ENCODE measurements at places on chromosomes 1 and 21.

DNA sequence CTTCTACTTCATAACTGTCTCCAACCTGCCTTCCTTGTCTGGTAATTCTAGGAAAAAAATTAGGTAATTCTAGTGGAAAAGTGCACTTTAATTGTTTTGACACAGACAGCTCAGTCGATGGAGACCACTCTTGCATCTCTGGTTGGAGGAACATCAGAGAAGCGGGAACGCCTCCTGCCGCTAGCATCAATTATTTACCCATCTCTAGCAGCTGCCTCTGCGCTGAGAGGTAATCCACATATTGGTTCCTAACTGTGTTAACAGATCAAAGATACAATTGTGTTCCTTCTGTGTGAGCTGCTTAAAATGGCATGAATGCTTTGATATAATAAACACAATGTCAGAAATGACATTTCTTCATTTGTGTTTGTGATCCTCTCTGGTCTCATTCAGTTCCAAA is 33.3 kb downstream of the C2CD2 start:
- DNase-seq, result no peak

- no peak for DNase-seq
These were observed 49.5 kb downstream of the CHD1L start for GRCh38 chr1:147292012-147292411.

DNA sequence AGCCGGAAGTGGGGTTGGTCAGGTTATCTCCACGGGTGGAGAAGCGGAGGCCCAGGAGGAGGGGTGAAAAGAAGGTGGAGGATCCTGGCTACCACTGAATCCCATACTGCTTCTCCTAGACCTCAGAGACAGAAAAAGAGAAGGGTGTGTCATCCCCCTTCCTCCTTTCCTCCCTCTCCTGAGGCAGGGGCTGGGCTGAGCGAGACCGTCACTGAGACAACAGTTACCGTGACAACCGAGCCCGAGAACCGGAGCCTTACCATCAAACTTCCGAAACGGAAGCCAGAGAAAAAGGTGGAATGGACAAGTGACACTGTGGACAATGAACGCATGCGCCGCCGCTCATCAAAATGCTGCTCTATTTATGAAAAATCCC is 42.1 kb upstream of the NBPF3 start:
- DNase-seq, result no peak

DNA sequence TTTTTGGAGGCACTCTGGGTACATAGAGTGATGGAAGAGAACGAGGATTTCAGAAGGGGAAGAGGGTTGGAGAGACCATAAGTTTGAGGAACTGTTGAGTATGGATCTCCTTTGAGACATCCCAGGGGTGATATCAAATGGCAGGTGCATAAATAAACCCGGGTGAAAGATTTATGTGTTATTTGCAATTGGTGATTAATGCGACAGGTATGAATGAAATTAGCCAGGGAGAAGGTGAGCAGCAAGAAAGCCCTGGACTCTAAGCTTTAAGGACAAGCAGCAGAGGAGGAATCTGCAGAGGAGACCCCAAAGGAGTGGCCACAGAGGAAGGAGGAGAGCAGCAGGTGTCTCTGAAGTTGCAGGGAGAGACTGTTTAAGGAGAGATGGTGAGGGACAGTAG is 8.8 kb upstream of the REN start:
- DNase-seq, result no peak

GRCh38 chr1:92538048-92538412 is 51.3 kb upstream of the GFI1 start:
- DNase-seq, result no peak

- no peak for DNase-seq
These were observed 62.1 kb downstream of the DOP1B start for GRCh38 chr21:36218691-36219090.

DNA sequence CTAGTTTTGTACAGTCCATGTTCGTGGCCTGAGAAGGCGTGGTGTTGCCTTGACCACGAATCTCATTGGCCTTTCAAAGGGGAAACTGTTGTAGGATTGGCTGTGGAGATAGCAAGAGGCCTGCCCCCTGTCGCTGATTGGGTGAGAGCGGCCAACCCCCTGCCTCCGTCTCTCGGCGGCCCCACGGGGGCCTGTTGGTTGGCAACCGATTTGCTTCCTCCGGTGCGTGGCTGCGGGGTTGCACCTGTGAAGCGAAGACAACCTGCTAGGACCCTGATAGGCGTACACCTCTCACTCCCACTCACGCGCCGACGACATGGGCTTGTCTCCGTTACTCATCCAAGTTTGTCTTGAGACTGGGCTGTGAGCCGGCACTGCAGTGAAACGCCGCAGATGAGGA is at the start of gene UBE2U:
UBE2U (plus strand) TSS at position 204 of the 400 bp plus-strand sequence. CDS start 428 bp downstream, outside the sequence.
- DNase-seq, result no peak

DNA sequence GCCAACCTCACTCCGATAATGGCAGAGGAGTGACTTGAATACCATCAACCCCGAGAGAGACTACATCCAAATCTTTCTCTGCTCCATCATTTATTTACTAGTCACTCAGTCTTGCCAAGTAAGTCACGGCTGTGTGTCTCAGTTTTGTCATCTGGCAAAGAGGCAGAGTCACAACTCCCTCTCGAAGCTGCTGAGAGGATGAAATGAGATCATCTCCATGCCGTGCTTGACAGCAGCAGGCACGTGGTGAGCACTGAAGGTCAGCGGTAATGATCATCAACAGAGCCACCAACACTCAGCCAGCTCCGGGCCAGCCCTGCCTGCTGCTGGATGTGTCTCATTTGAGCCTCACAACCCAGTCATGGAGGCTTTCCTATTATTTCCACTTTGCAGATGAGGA is 19.9 kb downstream of the ALDH4A1 start:
- no peak for DNase-seq

DNA sequence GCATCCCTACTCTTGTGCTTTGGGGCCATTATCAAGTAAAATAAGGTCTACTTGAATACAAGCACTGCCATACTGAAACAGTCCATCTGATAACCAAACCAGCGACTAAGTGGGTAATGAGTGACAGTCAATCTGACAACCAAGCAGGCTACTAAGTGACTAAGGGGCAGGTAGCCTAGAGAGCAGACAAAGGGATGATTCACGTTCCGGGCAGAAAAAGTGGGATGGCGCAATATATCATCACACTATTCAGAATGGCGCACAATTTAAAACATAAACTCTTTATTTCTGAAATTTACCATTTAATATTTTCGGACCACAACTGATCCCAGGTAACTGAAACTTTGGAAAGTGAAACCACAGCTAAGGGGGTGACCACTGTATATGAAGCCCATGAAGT is 17.7 kb downstream of the NGF start:
- no peak for DNase-seq

DNA sequence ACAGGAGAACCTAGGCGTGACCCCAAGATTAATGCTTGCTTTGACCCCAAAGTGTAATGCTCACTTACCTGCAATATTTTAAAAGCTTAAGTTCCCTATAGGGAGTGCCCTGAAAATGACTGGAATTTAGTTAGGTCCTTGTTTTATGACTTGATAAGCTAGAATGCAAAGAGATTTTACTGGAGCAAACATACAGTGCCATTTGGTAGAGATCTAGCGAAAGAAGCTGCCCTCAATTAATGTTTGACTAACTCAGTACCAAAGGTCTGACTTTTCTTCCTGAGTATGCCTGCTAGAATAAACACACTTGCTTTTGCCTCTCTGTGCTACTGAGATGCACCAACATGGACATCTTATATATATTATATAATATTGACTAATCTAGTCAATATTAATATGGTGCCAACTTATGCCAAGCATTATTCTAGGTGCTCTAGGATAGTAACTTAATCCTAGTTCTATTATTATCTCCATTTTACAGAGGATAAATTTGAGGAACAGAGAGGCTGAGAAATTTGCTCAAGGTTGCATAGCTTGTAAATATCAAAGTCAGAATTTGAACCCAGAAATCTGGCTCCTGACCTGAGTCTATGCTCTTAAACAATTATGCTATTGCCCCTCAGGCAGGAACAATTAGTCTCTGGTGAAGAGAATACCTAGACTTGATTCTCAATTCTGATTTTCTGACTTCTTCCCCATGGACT is 18.2 kb downstream of the S100A10 start:
- no peak for DNase-seq

- peak; percentile 59 for DNase-seq
These were observed 163.3 kb downstream of the BRINP2 start for GRCh38 chr1:177333936-177334595.

- DNase-seq, result no peak
These were observed 93.9 kb downstream of the MPZL1 start for GRCh38 chr1:167815650-167816049.

- no peak for DNase-seq
These were observed 69.2 kb downstream of the TBX15 start for GRCh38 chr1:118918940-118919259.

- DNase-seq, result no peak
These were observed 230.3 kb downstream of the DISC1 start for GRCh38 chr1:231856894-231857293.

DNA sequence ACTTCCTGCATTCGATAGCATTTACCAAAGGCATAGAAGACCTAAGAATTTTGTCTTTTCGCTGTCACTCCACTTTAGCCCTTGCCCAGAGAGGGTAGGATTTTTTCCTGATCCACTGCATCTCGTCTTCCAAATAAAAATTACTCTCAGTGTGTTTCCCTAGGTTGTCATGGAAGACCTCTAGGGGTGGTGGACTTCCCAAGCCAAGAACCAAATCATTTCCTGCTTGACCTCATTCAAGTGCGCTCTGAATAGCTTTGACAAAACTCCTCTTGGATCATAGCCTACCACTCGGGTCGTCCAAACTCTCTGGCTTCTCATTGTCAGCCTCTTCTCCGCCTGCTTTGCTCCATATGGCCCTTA is 431 bp upstream of the C1orf52 start:
- DNase-seq, result no peak

GRCh38 chr1:61093525-61094137 is 11.3 kb downstream of the NFIA start:
- DNase-seq, result no peak

DNA sequence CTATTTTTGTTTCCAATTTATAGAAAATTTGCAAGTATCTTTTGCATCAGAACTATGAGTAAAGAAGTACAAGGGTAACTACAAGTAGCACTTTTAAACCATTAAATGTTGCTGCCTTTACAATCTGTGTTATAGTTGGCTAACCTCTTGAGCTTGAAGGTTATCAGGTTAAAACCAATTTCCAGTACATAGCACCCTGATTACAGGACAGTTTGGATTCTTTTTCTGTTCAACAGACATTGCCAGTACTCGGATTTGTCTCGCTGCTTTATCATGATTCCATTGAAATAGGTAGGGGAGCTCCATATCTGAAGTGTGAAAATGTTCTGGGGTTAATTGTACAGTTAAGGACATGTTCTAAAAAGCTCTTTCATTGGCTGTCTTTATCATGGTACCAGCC is 40.0 kb downstream of the MIA3 start:
- no peak for DNase-seq

DNA sequence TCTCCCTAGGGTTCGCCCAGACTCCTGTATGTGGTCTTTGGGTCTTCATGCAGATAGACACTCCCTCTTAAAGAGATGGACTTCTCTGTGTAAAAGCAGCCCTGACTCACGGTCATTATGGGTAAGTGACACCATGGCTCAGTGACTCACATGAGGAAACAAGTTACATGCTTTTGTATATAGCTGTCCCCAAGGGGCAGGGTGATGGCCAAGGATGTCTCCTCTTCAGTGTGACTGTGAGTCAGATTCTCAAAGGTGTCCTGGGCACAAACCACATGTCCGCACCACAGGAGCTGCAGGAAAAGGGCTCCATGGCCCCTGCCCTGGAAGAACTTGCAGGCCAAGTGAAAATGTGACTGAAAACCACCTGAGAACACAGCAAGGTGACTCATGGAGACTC is 380.4 kb downstream of the NPHP4 start:
- peak; percentile 61 for DNase-seq

DNA sequence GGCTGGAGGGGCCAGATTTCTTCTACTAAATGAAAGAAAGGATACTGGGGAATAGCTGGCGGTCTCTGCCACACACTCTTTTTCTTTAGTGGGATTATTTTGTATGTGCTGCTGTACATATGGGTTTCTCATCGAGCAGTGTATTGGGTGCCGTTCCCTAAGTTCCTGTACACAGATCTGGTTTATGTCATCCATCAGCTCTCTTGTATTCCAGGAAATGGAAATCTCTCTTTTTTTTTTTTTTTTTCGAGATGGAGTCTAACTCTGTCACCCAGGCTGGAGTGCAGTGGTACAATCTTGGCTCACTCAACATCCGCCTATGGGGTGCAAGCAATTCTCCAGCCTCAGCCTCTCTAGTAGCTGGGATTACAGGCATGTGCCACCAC is 27.0 kb upstream of the NID1 start:
- DNase-seq, result no peak

DNA sequence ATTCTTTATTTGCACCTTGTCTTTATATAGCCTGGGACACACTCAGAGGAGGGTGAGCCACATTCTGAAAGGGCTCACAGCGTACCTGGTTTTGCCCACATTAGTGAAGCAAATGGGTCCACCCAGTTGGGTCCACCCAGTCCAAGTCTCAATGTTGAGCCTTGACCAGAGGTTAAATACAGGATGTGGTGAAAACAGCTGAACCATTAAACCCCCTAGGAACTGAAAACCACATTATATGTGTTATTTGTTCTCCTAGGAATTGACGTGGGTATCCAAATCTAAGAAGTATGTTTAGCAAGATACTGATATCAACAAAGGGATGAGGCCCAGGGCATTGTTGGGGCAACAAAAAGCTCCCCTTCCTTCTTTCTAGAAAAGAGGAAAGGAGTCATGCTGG is 83.8 kb downstream of the SETD4 start:
- DNase-seq, result no peak

GRCh38 chr1:100391675-100392074 is 39.4 kb downstream of the CDC14A start:
- DNase-seq, result no peak

DNA sequence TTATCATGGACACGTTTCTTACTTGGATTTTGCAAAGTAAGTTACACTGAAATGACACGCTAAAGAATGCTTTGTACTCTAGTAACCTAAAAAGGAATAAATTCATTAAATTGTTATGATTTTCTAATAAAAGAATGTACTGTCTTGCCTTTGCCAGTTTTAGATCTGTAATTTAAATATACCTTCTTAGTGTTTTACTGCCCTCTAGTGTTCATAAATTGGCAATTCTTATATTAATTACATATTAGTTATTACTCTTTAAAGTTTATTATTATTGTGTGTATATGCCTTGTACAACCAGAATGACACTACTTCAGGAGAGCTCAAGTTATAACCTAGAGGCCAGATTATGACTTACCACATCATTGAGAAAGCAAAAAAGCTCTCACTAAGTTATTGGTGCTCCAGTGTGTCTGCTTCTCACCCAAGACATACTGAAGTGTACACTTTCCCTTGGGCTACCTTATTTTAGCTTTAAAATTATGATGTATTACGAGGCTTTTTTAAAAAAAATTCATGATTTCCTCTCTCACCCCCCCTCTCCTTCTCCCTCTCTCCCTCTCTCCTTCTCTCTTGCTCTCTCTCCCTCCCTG is 169.9 kb downstream of the HS2ST1 start:
- DNase-seq, result no peak

DNA sequence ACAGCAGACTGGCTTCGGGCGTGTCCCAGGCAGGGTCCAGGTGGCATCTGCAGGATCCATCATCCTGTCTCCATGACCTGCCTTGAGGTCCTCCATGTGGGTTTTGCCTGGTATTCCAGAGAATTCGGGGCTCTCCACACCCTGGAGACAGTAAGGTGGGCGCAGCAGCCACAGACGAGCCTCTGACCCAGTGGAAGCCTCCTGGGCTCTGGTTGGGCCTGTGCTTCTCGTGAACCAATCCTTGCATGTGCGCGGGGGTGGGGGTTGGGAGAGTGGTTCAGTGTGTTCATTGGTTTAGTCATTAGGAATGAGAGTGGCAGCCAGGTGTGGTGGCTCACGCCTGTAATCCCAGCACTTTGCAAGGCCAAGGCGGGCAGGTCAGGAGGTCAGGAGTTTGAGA is 32.1 kb upstream of the TNFRSF1B start:
- DNase-seq, result no peak

- peak; percentile 95 for DNase-seq
These were observed 7.0 kb downstream of the LRRC71 start for GRCh38 chr1:156927215-156928042.
